ENCODE measurements at places on chromosomes 3 and 15.

DNA sequence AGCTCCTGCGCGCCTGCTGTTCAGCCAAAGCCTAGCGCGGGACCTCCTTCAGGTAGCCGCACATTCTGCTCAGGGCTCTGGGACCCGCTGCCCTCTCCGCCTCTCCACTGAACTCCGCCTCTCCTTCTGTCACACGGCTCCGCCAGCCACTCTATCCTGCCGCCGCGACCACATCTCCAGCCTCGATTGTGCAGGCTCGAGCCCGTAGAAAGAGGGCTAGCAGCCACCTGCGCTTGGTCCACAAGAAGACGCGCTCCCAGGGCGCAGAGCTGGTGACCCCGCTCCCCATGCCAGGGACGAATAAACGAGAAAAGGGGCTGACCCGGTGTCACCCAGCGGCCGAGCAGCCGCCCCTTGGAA lies 1.1 kb upstream of the VIPR1 start:
- no peaks in the 10 kb centered on the region for H3K27me3 ChIP-seq
- peak overlapping the region; percentile 17 for H3K4me3 ChIP-seq
- H3K4me1 ChIP-seq: peaks cover 6% of the 10 kb centered on the region
- no peak overlapping the region for H3K27ac ChIP-seq

- no peaks in the 10 kb centered on the region for H3K4me1 ChIP-seq
- H3K36me3 ChIP-seq: peaks cover 4% of the 10 kb centered on the region
- no peak overlapping the region for H3K4me3 ChIP-seq
- no peak for DNase-seq
- H3K27me3 ChIP-seq: no peaks in the 10 kb centered on the region
These were observed 10.7 kb downstream of the KNSTRN start for GRCh38 chr15:40392986-40393948.

GRCh38 chr3:184471439-184471838 lies 90.1 kb upstream of the EPHB3 start:
- no peak for DNase-seq
- no peak overlapping the region for H3K4me3 ChIP-seq
- no peak overlapping the region for H3K27ac ChIP-seq
- H3K27me3 ChIP-seq: no peaks in the 10 kb centered on the region

DNA sequence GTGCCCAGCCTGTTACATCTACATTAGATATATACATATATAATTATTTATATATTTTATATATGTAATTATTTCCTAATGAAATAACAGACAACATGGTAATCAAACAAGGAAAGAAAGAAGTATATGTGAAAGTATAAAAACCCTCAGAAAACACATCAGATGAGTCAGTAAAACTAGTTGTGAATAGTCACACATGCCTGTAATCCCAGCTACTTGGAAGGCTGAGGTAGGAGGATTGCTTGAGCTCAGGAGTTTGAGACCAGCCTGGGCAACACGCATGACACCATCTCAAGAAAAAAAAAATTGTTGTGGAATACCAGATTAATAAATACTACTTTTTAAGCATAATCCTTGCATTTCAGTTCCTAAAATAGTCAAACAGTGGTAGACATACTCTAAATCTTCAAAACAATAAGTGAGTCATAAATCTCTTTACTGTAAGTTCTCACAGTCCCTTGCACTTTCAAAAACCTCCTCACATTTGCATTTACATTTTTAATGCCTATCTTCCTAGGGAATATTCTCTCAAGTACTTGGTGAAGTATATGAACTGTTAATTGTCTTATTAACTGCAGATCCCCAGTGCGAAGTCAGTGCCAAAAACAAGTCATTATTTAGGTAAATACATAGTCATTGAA lies 106.5 kb downstream of the MYO9A start:
- no peak for DNase-seq
- H3K4me1 ChIP-seq: no peaks in the 10 kb centered on the region
- no peak overlapping the region for H3K4me3 ChIP-seq
- H3K27ac ChIP-seq: no peak overlapping the region
- no peaks in the 10 kb centered on the region for H3K36me3 ChIP-seq
- H3K27me3 ChIP-seq: no peaks in the 10 kb centered on the region

- H3K4me3 ChIP-seq: no peak overlapping the region
- no peak for DNase-seq
- no peak overlapping the region for H3K27ac ChIP-seq
- H3K4me1 ChIP-seq: no peaks in the 10 kb centered on the region
These were observed 60.8 kb downstream of the RAB11A start for GRCh38 chr15:65930134-65930533.

GRCh38 chr3:159045279-159045885 lies 243.5 kb downstream of the MFSD1 start:
- H3K27me3 ChIP-seq: no peaks in the 10 kb centered on the region
- no peak overlapping the region for H3K27ac ChIP-seq
- no peak overlapping the region for H3K4me3 ChIP-seq
- H3K4me1 ChIP-seq: no peaks in the 10 kb centered on the region
- DNase-seq: no peak
- no peaks in the 10 kb centered on the region for H3K36me3 ChIP-seq

DNA sequence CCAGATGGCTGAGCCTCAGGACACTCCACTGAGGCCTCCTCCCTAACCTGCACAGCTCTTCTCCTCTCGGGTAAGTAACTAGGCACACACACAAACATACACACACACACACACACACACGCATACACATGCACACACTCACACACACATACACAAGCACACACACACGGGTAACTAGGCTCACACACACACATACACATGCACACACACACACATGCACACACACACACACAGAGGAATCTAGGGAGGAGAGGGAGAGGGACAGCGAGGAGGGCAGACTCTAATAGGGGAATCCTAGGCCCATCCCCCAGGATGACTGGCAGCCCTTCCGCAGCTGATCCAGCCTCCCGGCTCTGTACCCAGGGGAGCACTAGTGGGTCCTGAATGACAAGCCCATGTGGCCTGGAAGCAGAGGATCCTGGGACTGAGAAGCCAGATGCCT lies 177.4 kb upstream of the LINGO1 start:
- H3K27me3 ChIP-seq: no peaks in the 10 kb centered on the region
- no peaks in the 10 kb centered on the region for H3K4me1 ChIP-seq
- no peak for DNase-seq
- no peak overlapping the region for H3K27ac ChIP-seq
- no peak overlapping the region for H3K4me3 ChIP-seq

DNA sequence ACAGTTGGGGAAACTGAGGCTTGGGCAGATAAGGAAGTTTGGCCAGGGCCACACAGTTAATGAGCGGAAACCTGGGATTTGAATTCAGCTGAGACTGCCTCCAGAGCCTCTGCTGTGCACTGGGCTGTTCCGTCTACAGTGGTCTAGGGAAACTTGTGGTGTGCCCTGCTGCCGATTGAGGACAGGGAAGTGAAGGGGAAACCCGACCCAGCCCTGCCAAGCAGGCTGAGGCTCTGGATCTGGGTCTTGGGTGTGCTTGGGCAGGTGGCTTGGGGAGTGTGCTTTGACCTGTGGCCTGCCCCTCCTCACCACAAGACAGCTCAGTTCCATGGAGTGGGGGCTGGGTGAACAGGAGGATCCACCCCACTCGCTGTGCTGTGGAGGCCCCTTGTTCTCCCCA lies 17.6 kb downstream of the NISCH start:
- H3K36me3 ChIP-seq: peaks cover 3% of the 10 kb centered on the region
- no peak overlapping the region for H3K27ac ChIP-seq
- no peaks in the 10 kb centered on the region for H3K27me3 ChIP-seq
- no peak for DNase-seq
- no peak overlapping the region for H3K4me3 ChIP-seq

DNA sequence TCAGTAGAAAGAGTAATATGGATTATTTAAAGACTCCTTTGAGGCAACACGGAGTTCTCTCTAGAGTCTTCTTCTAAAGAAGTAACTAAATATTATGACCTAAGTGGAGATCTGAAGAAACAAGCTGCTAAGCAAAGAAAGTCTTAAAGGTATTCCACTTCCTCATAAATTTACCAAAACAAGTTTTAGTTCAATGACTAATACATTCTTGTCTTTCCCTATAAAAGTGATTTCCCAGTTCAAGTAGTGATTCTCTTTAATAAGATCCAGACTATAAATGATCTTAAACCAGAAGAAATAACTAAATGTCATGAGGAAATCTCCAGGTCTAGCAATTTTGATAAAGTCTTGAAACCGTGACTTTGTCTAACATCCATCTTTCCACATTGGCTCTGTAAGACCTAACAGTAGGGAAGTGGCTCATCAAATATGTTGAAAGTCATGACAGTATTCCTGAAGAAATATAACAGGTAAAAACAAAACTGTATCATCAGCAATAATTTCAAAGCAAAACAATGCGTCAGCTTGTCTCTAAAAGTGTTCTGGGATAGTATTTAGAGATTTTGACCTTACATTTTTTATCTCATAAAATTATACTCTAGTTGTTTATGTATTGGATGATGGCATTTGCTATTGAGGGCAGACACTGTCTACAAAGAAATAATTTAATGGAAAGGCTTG lies 51.8 kb upstream of the NEDD4 start:
- no peaks in the 10 kb centered on the region for H3K36me3 ChIP-seq
- no peaks in the 10 kb centered on the region for H3K4me1 ChIP-seq
- H3K4me3 ChIP-seq: no peak overlapping the region
- no peak overlapping the region for H3K27ac ChIP-seq
- H3K27me3 ChIP-seq: no peaks in the 10 kb centered on the region

DNA sequence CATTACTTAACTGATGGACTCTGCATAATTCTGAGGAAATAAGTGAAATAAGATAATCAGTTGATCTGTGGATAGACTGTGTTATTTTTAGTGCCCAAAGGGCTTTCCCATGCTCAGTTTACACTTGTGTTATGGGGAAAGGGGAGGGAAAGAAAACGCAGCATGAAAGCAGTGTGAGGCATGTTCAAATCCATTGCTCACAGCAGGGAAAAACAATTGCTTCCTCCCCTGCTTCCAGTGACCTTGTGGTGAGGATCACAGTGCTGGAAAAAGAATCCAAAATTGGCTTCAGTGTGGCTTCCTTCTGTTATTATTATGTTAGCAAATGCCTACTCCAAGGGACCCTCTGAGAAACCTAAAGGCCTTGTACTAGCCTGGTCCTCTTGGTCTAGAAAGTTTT lies 285.1 kb upstream of the CDIN1 start:
- H3K27me3 ChIP-seq: no peaks in the 10 kb centered on the region
- no peak overlapping the region for H3K4me3 ChIP-seq
- no peaks in the 10 kb centered on the region for H3K36me3 ChIP-seq
- no peak for DNase-seq
- H3K27ac ChIP-seq: no peak overlapping the region

DNA sequence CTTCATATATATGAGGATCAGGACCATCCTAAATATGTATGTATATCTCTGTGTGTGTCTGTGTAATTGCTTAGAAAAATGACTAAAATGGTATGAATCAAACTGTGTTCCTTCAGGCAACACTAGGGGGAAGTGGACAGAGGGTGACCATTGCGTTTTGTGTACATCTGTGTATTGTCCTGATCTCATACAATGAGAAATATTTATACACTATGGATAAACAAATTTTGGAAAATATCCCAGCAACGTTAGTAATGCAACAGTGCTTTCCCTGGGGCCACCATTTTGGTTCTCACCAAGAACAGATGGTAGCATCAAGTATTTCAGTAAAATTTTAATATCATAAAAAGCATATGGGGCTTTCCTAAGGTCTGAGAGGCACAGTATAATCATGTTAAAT lies 130.1 kb downstream of the PTPRG start:
- H3K27ac ChIP-seq: no peak overlapping the region
- DNase-seq: no peak
- H3K4me1 ChIP-seq: peaks cover 3% of the 10 kb centered on the region
- H3K36me3 ChIP-seq: no peaks in the 10 kb centered on the region
- H3K27me3 ChIP-seq: no peaks in the 10 kb centered on the region
- no peak overlapping the region for H3K4me3 ChIP-seq

DNA sequence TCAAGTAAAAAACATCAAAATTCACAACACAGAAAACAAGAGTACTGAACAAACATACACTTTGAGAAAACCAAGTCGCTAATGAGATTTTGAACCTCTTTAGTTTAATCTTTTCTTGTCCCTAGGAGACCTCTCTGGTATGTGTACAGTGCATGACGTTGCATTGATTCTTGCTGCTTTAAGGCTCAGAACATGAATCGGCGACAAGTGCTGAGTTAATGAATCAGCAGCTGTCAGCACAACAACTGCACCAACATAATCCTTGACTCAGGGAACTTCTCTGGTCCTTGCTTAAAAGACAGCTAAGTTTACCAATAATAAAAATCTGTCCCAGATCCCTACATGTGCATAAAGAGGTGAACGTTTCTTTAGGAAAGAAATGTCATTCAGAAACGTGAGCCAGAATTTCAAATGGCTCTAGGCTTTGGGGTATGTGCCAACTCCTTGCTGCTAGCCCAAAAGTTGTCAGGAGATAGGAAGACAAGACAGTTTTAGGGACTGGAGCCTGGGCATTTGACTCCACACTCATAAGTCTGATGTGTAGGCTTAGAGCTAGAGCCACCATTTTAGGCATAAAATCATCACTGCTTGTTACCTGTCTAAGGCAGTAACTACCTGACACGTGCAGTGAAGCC lies 86.9 kb downstream of the IL5RA start:
- H3K36me3 ChIP-seq: no peaks in the 10 kb centered on the region
- no peak overlapping the region for H3K4me3 ChIP-seq
- no peaks in the 10 kb centered on the region for H3K4me1 ChIP-seq
- H3K27me3 ChIP-seq: no peaks in the 10 kb centered on the region
- no peak overlapping the region for H3K27ac ChIP-seq
- no peak for DNase-seq

- H3K4me3 ChIP-seq: no peak overlapping the region
- no peaks in the 10 kb centered on the region for H3K27me3 ChIP-seq
- no peak overlapping the region for H3K27ac ChIP-seq
These were observed 158.5 kb upstream of the TPM1 start for GRCh38 chr15:62883938-62884479.

DNA sequence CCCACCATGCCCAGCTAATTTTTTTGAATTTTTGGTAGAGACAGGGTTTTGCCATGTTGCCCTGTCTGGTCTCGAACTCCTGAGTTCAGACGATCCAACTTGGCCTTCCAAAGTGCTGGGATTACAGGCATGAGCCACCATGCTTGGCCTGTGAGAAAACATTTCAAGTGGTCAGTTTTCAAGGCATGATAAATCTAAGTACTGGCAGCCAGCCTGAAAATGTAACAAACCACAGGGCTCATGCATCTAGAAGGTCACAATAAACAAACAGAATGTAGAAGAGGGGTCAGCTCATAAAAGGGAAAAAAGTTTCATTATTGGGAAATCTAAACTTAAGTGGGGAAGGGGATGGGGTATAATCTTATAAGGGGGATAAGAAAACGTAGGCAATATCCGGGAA lies 39.9 kb downstream of the PPCDC start:
- no peaks in the 10 kb centered on the region for H3K36me3 ChIP-seq
- H3K4me3 ChIP-seq: no peak overlapping the region
- no peak for DNase-seq
- H3K27me3 ChIP-seq: no peaks in the 10 kb centered on the region
- H3K4me1 ChIP-seq: no peaks in the 10 kb centered on the region

- H3K27me3 ChIP-seq: no peaks in the 10 kb centered on the region
- peak; percentile 65 for DNase-seq
- H3K36me3 ChIP-seq: no peaks in the 10 kb centered on the region
These were observed 42.7 kb upstream of the PRICKLE2 start for GRCh38 chr3:64267721-64268604.

- H3K4me3 ChIP-seq: no peak overlapping the region
- H3K27me3 ChIP-seq: no peaks in the 10 kb centered on the region
- H3K36me3 ChIP-seq: no peaks in the 10 kb centered on the region
- DNase-seq: no peak
- no peaks in the 10 kb centered on the region for H3K4me1 ChIP-seq
These were observed 298.9 kb upstream of the NR2F2 start for GRCh38 chr15:96031426-96032110.

GRCh38 chr15:68081869-68082505 lies 27.9 kb downstream of the PIAS1 start:
- DNase-seq: no peak
- H3K27ac ChIP-seq: no peak overlapping the region
- no peaks in the 10 kb centered on the region for H3K27me3 ChIP-seq
- peaks cover 55% of the 10 kb centered on the region for H3K4me1 ChIP-seq
- no peaks in the 10 kb centered on the region for H3K36me3 ChIP-seq
